ENCODE measurements at places on chromosomes 2 and 18. TPM values are rescaled to one million over a fixed set of nuclear protein-coding genes. Genes with fewer than 3 reads are reported as not detected.

GRCh38 chr2:96692094-96692971 lies 47.5 kb downstream of the LMAN2L start:
- no peak for DNase-seq

DNA sequence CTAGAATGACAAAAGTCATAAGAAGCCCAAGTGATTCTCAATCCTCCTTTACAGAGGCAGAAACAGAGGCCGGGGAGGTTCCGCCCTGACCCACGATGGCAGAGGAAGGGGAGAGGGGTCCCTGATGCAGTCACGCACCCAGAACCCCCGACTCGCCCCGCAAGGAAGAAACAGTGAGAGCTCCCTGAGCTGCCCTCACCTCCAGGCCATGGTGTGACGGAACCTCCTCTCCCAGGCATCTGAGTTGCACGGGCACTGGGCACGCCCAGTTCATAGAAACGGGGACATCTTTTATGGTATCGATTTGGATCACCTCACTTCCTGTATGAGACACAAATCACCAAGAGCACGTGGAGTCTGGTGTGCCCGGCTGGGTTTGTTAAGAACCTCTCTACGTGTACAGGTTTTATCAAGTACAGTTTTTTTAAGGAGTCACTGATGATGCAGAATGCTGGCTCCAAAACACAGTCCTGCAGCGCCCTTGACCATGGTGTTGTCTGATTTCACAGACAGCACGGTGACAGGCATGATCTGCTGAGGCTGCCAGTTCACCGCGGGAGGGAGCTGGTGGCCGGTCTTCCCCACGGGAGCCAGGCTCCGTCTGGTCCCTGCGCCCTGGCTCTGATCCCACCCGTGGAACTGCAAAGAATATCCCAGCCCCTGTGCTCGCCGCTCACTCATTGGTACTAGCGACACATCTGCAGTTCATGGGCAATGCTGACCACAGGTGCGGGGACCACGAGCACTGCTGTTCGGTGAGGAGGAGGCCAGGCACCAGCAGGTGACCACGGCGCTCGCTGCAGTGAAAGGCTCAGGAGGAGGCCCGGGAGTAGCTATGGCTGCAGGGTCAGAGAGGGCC lies 35.6 kb downstream of the PXDN start:
- DNase-seq, result no peak

- DNase-seq, result no peak
Observed at GRCh38 chr2:142981756-142982155, 104.3 kb downstream of the KYNU start.

The ABCB11 gene
- total RNA-seq, result not detected

Measured in prostate gland (tissue), 2 donors.